Tongue (tissue), 3 donors: ENCODE measurements at places on chromosomes 4 and X.

DNA sequence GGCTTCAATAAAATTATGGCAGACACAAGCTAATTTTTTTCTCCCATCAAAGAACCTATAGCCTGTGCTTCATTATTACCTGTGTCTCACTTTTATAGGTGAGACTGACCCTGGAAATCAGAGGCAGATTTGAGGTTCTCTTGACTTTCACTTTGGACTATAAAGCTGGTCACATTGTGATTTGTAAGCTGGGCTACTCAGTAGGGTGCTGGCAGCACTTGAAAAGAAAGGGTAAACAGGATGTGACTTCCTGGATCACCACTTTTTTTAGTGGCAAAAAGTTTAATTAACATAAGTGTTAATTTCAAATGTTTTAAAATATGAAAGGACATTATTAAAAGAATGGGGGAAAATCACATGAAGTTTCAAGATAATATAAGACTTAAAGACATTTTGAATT, 50.6 kb upstream of the GATB start:
- DNase-seq: no peak

DNA sequence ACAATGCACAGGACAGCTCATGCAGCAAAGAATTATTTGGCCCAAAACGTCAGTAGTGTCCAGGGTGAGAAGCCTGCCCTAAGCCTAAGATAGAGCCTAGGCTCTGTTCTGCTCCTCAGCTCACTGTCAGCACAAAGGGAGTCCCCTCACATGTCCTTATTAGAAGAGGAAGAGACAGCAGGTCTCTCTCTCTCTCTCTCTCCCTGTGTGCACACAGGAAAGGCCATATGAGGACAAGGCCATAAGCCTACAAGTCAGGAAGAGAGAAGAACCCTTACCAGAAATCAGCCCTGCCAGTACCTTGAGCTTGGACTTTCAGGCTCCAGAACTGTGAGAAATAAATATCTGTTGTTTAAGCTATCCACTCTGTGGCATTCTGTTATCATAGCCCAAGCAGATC, 20.4 kb downstream of the FAM184B start:
- no peak for DNase-seq

DNA sequence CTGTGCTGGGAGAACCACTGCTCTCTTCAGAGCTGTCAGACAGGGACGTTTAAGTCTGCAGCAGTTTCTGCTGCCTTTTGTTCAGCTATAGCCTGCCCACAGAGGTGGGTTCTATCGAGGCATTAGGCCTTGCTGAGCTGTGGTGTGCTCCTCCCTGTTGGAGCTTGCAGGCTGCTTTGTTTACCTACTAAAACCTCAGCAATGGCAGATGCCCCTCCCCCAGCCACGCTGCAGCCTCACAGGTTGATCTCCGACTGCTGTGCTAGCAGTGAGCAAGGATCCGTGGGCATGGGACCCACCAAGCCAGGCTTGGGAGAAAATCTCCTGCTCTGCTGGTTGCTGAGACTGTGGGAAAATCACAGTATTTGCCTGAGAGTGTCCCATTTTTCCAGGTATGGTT, 133.8 kb upstream of the UBQLN2 start:
- no peak for DNase-seq

DNA sequence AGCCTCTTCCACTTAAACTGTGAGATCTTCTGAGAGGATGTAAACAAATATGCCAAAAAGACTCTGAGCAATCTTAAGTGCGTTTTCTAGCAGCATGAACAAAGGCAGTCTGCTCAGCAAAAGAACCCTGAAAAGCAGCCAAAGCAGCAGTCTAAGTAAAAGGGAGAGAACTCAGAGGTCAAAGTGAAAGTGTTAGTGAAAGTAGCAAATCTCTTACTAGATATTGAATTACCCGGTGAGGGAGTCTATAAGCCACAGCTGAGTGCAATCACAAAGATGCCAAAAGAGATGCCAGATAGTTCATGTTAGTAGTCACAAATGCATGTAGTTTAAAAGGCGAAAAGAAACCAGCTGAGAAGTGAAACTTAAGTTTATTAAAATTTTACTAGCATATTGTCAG, 7.9 kb upstream of the GNRHR start:
- no peak for DNase-seq

GRCh38 chr4:143404555-143404954, 67.9 kb downstream of the GAB1 start:
- DNase-seq: no peak

DNA sequence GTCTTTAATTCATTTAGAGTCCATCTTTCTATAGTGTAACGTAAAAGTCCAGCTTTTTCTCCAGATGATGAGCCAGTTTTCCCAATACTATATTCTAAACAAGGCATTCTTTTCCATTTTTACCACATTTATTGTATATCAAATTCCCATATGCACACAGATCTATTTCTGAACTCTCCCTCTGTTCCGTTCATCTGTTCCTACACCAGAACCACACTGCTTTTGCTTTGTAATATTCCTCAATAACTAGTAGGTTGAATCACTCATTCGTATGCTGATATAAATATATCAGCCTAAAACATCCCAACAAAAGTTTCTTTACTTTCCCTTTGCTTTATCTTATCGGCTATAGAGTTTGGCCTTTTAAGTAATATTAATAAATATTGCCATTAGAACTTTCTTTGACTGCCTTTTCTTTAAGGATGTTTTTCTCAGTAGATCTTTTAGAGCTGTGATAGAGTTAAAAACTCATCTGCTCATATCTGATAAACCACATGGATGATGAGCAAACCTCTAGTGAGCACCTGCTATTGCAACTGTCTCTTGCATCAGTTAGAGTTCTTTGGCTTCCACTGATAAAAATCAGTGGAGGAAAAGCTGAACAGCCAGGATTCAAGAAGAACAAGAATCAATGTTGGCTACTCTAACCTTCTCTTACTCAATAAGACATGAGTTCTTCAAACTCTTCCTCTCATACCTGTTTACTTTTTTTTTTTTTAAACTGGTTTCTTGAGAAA, 13.1 kb upstream of the RPL34 start:
- DNase-seq: no peak

- DNase-seq: no peak
These were observed 19.6 kb downstream of the VMA21 start for GRCh38 chrX:151416579-151416978.
